ENCODE measurements at places on chromosomes 3 and 15.

DNA sequence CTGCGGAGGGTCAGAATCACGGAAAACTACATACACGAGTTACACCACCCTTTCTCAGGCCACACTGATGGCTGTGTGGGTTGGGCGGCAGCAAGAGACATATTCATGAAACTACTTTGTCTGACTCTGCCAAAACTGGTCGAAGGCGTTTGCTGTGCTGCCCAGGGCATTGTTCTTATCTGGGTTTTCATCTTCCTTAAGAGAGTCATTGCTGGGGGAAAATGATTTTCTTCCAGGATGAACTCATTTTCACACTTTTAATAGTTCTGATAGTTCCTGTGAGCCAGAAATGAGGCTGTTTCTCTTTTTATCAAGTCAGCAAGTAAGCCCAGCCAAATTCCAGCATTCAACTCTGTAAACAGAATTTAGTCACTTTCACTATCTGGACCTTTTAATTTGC lies 47.6 kb downstream of the TRIM71 start:
- DNase-seq, result peak; percentile 71

DNA sequence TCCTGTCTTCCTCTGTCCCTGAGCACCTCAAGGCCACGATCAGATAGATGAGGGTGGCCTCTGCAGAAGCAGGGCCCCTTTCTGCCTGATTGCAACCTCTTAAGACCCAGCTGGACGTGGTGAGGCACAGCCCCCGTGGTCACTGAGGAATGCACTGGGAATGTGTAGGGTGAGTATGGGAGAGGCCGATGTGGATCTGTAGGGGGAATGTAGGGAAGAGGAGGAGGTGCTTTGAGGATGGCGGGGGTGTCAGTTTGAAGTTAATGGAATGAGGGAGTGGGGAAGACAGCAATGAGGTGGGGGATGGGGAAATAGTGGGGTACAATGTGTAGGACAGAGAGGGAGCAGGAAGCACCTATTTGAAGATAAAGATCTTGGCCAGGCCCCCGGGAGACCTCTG lies 785 bp upstream of the IQCF5 start:
- no peak for DNase-seq

DNA sequence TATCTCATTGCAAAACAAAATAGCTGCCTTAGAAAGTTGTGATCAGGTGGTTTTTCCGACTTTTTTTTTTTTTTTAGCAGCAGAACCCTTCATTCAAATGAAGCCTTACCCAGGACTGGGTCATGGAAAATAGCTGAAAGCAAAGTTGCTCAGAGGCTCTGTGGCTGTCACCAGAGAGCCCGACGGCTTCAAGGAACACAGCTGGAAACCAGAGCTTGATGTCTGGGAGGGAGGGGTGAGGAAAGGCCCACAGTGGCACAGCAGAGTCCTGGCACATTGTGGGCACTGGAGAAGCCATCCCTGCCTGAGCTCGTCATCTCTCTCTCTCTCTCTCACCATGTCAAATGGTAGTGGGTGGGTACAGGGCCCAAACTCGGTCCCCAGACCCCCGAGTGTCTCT lies 77.5 kb downstream of the RPN1 start:
- no peak for DNase-seq

GRCh38 chr3:14570864-14571263 lies 30.7 kb upstream of the GRIP2 start:
- no peak for DNase-seq

DNA sequence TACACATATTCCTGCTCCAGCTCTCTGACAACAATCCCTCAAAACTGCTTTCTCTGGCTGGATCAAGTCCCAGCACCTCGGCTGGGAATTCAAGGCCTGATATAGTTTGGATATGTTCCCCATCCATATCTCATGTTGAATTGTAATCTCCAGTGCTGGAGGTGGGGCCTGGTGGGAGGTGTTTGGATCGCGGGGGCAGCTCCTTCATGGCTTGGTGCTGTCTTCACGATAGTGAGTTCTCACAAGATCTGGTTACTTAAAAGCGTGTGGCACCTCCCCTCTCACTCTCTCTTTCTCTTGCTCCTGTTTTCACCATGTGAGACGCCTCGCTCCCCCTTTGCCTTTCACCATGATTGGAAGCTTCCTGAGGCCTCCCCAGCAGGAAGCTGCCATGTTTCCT lies 47.4 kb upstream of the SYN2 start:
- DNase-seq, result no peak

- no peak for DNase-seq
Observed at GRCh38 chr15:78090422-78091063, 1.8 kb upstream of the SH2D7 start.

DNA sequence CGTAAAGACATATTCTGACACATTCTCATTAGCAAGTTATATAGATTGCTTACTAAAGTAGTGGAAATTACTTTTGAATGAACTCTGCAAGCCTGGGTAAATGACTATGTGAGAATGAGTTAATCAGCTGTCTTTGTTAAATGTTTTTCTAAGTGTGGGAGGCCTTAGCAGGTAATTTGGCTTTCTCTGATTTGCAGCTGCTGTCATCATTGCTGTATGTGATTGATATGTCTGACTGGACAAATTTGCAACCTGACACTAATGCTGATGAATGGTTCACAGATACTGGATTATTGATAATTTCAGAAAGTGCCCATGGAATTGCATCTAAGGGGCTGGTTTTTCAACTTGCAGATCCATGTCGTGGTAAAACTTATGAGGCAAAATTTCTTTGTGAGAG lies 372.2 kb upstream of the SGO1 start:
- DNase-seq, result no peak

- DNase-seq, result no peak
Observed at GRCh38 chr3:111521891-111522290, 20.1 kb upstream of the CD96 start.

GRCh38 chr3:100540791-100541334 lies 48.4 kb downstream of the TMEM45A start:
- DNase-seq, result no peak

DNA sequence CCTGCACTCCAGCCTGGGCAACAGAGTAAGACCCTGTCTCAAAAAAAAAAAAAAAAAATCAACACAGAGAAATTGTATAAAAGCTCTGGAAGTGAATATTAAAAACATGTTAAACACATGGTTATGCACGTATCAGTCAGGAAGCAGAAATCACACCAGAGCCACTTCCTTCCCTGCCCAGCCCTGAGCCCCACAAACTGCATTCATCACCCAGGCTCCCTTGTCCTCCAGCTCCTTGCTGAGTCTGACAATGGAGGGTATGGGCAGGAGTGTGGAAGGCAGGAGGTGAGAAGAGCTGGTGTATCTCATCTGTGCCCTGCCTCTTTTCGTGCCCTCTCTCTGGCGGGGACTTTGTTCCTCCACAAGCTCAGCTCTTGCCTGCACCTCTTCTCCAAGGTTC lies 12.1 kb upstream of the LOXL1 start:
- no peak for DNase-seq

DNA sequence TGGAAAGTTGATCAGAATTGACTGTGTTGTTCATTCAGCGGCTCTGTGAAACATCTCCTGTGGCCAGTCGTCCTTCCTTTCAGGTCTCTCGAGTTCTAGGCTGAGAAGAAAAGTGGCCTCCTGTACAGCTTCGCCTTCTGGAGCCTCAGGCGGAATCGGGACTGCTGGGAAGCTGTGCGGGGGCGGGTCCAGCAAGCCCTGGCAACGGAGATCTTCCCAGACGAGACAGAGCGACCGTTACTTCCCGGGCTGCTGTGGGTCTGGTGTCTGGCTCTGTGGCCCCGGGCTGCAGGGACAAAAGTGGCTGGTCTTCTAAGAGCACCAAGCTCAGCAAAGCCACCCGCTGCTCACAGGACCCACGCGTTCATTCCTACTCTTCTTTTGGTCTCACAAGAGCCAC lies 88.6 kb upstream of the CACNA2D3 start:
- DNase-seq, result no peak

DNA sequence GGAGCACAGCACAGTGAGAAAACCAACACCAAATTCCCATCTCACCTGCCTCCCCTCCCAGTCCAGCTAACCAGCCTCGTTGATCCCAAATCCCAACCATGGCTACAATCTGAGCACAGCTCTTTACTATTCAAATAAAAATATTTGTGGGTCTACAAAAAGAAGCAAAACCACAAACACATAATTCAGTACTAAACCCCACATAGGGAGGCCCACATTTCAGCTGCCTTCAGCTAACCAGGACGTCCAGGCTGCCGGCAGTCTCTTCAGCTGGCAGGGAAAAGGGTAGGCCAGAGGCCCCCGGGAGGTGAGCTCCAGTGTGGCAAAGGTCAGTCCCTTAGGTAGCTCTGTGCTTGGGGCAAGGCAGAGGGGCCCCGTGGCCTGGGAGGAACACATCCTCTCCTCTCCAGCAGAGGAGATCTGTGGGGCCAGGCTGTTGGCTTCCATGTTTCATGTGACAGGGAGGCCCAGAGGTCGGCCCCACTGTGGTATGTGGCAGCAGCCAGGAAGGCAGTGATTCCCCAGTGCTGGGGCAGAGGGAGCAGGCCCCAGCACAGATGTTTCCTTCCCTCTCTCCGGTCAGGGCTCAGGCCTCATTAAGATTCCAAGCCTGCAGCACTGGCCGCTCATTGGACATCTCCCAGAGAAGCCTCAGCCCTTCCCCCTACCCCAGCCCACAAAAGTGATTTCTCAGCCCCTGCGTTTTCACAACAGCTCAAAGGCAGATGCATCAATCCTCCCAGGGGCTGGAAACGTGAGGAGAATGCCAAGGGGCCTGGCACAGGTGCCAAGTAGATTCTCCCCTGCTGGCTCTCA lies 381.4 kb downstream of the NTRK3 start:
- no peak for DNase-seq

GRCh38 chr3:48026951-48027908 lies 11.0 kb upstream of the MAP4 start:
- DNase-seq, result no peak

DNA sequence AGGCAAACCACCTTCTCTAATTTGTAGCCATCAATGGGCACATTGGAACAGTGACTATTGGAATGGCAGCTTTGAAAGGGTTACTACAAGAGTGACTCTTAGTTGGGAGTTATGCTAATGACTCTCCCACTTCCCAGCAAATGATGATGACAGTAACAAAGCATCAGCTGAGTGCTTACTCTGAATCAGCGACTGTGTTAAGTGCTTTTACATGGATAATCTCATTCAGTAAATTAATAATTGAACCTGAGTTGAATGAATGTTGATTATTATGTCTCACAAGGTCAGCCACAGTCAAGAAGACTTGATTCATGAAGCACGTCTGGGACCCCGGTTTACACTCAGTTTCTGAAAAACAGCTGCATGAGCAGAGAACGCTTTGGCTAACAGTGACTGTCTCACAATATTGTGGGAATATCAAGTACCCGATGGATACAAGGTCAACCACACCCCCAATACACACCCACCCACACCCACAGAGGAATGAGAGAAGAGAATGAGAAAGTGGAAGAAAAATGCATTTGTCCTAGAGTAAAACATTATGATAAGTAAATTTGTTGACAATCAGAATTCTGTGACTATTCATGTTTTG lies 242.0 kb upstream of the FEZF2 start:
- no peak for DNase-seq

- DNase-seq, result peak; percentile 7
Observed at GRCh38 chr3:159532577-159532976, 456.1 kb upstream of the IL12A start.

GRCh38 chr3:1499694-1500093 lies 406.9 kb downstream of the CNTN6 start:
- DNase-seq, result no peak

- DNase-seq, result no peak
Observed at GRCh38 chr15:77532846-77533245, 99.9 kb downstream of the LINGO1 start.

- no peak for DNase-seq
Observed at GRCh38 chr15:66912001-66912400, 153.4 kb upstream of the SMAD3 start.

DNA sequence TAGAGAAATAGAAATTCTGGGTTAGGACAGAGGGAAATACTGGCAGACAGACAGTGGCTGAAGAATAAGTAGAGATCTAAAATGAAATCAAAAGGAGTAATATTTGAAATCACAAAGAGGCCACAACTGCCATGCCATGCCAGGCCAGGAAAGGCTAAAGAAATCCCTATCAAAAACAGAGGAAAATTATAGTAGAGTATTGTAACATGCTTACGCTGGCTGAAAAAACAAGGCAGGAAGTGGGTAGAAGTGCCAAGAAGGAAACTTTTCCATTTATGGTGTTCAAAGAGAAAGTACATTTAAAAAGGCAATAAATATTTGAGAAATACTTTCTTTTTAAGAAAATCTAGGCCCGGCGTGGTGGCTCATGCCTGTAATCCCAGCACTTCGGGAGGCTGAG lies 415.7 kb downstream of the PLCL2 start:
- no peak for DNase-seq

- peak; percentile 93 for DNase-seq
Observed at GRCh38 chr15:57609805-57610529, 18.3 kb downstream of the MYZAP start.

DNA sequence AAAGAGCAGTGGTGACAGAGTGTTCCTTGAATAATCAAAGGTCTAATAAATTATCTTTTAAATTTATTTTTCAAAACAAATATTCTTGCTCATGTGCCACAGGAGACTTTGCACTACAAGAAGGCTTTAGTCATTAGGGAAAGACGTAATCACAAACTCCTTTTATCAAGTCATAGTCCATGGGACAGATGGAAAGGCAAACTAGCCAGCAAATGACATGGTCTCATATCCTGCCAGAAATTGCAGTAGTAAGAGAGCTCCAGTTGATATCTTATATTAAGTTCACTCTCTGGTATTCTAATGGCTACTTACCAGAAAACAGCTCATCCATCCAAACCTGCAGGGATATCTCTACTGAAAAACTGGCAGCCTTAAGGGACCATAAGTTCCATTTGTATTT lies 225.0 kb upstream of the TP63 start:
- DNase-seq, result no peak

DNA sequence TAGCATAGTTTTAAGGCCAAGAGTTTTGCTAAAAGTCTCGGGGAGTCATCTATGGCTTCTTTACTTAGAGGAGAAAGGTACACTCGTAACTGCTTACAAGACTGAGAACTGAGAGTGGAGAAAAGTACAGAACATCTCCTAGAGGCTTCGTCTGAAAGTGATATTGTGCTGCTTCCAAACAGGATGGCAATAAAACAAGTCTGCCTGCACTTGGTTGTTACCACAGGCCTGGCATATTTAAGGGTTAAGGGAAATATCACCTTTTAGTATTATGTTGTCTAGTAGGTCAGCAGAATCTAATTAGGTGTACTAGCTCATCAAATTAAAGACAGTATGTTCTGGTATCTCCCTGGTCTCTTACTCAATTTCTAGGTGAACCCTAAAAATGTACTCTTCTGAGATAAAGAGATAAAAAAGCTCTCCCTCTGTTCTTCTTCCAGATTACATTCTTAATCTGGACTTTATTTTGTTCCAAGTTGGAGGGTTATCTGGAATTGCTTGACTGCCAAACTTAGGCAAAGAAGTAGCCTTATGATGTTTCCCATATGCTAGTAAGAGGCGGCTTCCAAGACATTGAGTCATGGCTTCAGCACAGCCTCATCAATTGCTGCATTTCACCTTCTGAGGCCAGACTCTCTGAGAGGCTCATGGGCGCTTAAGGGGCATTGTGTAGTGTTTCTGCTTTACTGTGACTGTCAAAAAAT lies 181.3 kb downstream of the LSAMP start:
- DNase-seq, result no peak
